Activated naive CD4-positive, alpha-beta T cell treated with anti-CD3 and anti-CD28 coated beads for 36 hours (primary cell): ENCODE measurements at places on chromosomes 2 and 18. TPM values are rescaled to one million over a fixed set of nuclear protein-coding genes. Genes with fewer than 3 reads are reported as not detected.

GRCh38 chr2:12930391-12930790 lies 213.7 kb downstream of the TRIB2 start:
- no peak overlapping the region for H3K27ac ChIP-seq
- H3K4me1 ChIP-seq, result peaks cover 8% of the 10 kb centered on the region
- H3K27me3 ChIP-seq, result peaks cover 2% of the 10 kb centered on the region
- H3K36me3 ChIP-seq, result no peaks in the 10 kb centered on the region

DNA sequence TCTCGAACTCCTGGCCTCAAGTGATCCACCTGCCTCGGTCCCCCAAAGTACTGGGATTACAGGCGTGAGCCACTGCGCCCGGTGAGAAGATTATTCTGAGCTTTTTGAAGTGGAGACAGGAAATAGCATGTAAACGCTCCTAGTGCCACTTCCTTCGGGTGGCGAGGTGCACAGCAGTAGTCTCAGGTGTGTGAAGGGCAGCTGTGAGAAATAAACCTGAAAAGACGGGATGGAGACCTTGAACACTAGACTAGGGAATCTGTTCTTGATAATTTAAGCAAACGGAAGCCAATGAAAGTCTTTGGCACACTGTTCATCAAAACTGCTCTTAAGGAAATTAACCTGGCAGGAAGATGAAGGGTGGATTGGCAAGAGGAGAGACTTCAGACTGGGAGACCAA lies 439 bp upstream of the PLEKHH2 start:
- H3K27me3 ChIP-seq, result peaks cover 23% of the 10 kb centered on the region
- H3K36me3 ChIP-seq, result no peaks in the 10 kb centered on the region
- peak; percentile 32 for DNase-seq
- peaks cover 5% of the 10 kb centered on the region for H3K4me1 ChIP-seq

- H3K27me3 ChIP-seq, result peaks cover 2% of the 10 kb centered on the region
- no peak for DNase-seq
- H3K4me1 ChIP-seq, result no peaks in the 10 kb centered on the region
- H3K36me3 ChIP-seq, result no peaks in the 10 kb centered on the region
- no peak overlapping the region for H3K27ac ChIP-seq
- H3K4me3 ChIP-seq, result no peak overlapping the region
Observed at GRCh38 chr2:105184420-105184819, 57.1 kb upstream of the GPR45 start.

GRCh38 chr2:72454189-72454588 lies 306.5 kb upstream of the CYP26B1 start:
- no peak overlapping the region for H3K27ac ChIP-seq
- DNase-seq, result no peak
- no peaks in the 10 kb centered on the region for H3K4me1 ChIP-seq
- peaks cover 3% of the 10 kb centered on the region for H3K36me3 ChIP-seq
- H3K27me3 ChIP-seq, result no peaks in the 10 kb centered on the region

- no peak overlapping the region for H3K27ac ChIP-seq
- H3K36me3 ChIP-seq, result no peaks in the 10 kb centered on the region
- H3K4me3 ChIP-seq, result no peak overlapping the region
- peaks cover 9% of the 10 kb centered on the region for H3K27me3 ChIP-seq
- DNase-seq, result no peak
Observed at GRCh38 chr2:37856101-37856751, 68.9 kb upstream of the RMDN2 start.

Gene ALPI
- not detected for total RNA-seq
